ENCODE measurements at places on chromosomes 13 and 19.

- DNase-seq: no peak
Measured at GRCh38 chr19:24046550-24046949, 40.4 kb upstream of the ZNF254 start.

DNA sequence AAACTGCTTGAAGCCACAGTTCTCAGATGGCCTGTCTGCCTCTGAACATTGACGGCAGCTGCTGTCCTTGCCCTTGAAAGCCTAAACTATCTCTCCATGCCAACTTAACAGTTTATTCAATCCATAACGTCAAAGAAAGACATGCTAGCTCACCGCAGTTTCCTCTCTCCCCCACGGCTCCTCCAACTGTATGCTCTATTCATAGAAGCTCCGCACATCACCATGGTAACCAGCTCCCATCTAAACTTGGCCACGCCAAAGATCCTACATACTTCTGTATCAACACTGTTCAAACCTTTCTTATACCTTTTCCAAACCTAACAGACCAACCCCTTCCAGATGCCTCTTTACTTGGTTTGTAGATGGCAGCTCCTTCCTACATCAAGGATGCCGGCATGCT is 48.6 kb downstream of the ZNF91 start:
- no peak for DNase-seq

- no peak for DNase-seq
Measured at GRCh38 chr13:60397704-60398378, 821 bp downstream of the TDRD3 start.

GRCh38 chr19:28239270-28239669 is 973.7 kb downstream of the UQCRFS1 start:
- no peak for DNase-seq

- DNase-seq: no peak
Measured at GRCh38 chr13:41311406-41312175, 524 bp downstream of the NAA16 start.

DNA sequence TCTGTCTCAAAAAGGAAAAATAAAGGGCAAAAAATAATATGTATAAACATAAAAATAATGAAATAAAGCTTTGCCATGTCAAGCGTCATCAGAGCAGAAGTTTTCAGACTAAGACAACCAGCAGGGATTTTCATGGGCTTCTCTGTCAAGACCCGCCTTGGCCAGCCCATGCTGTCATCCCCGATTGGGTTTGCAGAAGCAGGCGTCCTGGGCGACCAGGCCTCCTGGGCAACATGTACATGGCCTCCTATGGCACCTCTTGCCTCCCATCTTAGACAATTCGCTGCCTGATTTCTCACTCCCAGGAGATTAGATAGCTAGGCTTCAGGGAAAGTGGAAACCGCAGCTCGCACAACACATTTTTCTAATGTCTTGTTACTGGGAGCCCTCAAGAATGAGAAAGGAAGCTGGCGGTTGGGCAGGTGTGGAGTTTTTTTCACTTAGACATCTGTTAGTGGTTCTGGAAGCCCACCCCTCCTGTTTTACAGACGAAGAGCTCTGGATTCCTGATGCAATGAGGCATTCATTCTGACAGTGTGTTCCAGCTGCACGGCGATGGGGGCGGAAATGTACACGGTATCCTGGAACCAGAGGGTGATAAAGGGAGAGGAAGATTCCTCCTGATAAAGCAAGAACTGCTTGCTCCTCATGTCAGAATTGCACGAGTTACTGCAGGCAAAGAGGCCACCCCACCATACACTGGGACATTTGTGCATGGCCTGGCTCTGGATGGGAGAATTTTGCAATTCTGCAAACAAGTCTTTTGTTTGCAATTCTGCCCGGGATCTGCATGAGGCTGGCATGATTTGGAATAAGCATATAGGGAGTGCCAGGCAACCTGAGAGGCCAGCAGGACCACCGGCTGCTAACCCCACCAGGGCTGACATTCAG is 47.4 kb upstream of the KATNAL1 start:
- no peak for DNase-seq

GRCh38 chr19:3042621-3043267 is 13.7 kb upstream of the TLE2 start:
- DNase-seq: peak; percentile 67

DNA sequence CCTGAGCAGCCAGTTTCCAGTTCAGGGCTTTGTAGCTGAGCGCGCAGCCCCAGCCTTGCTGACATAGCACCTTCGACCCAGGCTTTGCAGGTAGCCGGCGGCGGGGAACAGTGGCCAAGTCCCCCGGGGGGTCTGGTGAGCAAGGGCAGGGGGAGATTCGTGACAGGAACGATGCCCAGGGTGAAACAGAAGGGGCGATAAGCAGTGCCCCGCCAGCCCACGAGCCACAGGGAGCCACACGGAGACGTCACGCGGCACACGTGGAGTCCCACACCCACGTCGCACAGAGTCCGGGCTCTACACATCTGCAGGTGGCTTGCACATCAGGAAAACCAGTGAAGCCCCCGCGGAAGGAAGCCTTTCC is 127.2 kb downstream of the SOX1 start:
- DNase-seq: no peak

DNA sequence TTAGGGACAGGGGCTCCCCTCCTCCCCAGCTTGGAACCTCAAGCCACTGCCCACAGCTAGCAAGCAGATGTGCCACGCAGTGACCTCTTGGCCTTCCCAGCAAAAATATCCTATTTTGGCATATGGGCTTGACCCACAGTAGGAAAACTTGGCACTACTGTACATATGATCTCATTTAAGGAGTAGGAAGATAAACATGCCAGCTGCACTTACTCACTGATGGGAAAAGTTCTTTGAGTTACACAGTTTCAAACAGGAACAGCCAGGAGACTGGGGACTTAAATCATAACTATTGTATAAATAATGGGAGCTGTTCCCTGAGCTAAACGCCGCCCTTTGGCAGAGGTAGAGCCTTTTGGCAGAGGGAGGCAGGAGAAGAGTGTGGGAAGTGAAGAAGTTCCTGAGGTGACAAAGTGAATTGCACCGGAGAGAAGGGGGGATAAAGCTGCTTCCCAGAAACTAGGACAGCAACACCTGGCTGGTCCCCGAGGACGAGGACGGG is 6.1 kb downstream of the SACS start:
- no peak for DNase-seq

- no peak for DNase-seq
Measured at GRCh38 chr19:791567-792305, 5.5 kb upstream of the PTBP1 start.

DNA sequence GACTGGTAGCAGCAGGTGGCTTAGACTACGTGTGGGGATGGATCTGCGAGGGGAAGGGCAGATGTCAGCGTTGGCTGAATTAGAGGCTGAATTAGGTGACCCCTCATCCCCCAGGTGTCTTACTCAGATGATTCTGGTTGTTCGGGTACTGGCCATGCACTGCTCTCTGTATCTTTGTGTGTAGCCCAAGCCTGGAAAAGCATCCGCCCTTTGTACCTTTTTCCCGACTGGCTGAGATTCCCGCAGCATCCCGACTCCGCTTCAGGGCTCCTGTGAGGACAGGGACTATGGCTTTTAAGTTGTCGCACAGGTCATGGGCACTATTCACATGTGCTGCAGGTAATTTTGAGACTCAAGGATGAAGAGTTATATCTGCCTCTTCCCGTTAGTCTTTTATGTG is 7.2 kb downstream of the TFDP1 start:
- no peak for DNase-seq

- no peak for DNase-seq
Measured at GRCh38 chr19:56661248-56661647, 10.3 kb downstream of the ZNF835 start.

DNA sequence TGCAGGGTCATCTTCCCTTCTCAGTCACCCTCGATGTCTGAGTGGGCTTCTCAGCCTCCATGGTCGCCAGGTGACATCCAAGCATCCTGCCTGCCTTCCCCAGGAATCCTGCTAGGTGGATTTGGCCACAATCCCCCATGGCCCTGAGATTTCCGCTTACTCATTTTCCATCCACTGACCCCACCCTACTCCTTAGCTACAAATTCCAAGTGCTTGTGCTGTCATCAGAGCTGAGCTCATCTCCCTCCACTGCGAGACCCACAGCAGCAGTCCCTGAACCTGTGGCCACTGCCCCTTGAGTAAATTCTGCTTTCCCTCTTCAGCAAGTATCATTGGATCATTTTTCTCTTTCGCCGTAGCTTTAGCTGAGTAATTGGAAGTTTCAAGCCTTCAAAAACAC is 90.5 kb upstream of the ANKRD10 start:
- DNase-seq: no peak

DNA sequence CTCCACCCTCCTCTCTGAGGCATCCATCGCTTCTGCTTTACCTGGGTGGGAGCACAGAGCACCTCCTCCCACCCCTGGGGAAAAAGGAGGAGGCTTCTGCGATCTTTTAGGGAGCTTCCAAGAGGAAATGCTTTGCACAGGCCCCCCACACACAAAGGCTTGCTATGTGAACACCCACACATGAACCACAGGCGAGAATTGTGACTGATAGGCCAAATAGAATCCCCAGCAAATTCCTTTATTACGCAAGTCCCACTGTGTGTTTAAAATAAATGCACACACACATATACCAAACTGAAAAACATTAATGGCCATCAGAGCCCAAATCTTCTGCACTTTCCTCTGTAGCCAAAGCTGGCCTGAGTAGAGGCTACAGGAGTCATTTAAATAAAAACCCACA is 50.6 kb downstream of the HSPH1 start:
- no peak for DNase-seq

DNA sequence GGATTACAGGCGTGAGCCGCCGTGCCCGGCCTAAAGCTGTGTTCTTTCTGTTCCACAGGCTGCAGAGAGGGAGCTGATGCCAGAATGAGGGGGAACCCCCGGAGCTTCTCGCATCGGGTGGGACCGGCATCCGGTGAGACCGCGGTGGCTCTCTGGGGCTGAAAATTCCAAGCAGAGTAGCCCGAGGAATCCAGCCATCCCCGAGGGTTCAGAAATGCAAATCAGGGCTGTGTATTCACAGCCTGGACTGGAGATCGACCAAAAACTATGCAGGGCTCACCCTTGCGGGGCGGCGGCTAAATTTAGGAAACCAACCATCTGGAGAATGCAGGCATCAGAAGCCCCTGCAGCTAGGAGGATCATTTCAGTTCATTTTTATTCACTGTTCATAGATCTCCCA is 99.2 kb downstream of the GNG7 start:
- no peak for DNase-seq

DNA sequence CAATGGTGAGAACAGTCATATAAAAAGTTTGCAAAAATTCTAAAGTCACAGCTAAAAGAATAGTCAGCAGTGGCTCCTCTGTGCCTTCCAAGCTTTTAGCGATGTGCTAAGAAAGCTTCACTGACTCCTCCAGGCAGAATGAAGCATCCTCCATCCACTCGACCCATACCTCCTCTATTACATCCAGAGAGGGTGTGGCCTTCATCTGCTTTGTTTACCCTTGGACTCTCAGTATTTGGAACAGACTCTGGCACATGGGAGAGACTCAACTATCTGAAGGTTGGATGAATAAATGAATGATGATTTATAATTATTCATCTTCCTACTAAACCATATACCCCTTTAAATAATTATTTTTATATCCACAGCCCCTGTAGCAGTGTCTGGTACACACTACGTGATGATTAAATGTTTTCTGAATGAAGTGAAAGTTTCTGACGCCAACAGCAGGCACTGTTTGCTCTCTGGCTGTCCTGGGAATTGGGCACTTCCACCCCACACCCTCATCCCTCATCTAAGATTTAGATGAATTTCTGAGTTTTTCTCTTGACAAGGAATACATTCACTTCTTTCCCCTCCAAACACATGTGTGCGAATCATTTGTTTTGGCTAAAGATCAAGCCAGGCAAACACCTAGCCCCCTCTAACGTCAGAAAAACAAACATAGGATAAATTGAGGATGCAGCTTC is 93.9 kb downstream of the NUFIP1 start:
- no peak for DNase-seq

- DNase-seq: no peak
Measured at GRCh38 chr13:76708138-76708688, 178.0 kb downstream of the KCTD12 start.

DNA sequence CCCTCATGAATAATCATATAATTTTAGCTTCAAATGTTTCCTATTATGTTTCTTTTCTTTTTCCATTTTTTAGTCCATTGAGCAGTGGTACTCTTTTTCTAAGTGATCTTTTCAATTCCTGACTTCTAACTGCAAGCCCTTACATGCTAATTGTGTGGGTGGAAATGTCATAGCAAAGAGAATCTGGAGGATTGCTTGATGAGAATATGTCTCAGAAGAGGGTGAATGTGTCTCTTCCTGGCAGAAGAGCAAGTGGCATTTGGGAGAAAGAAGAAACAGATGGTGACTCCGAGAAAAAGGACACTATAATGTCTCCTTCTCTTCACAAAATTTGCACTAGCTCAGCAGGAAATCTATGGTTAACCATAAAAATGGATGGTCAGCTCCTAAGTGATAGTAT is 2320.0 kb downstream of the PCDH9 start:
- DNase-seq: no peak

- no peak for DNase-seq
Measured at GRCh38 chr19:40217934-40218890, at the start of gene TTC9B. Gene TTC9B (minus strand): TSS chr19:40218384. CDS start chr19:40218381, 3 bp downstream.

- no peak for DNase-seq
Measured at GRCh38 chr19:55259540-55260210, 858 bp upstream of the PPP6R1 start.

GRCh38 chr13:110213461-110214074 is 93.4 kb downstream of the COL4A1 start:
- no peak for DNase-seq

DNA sequence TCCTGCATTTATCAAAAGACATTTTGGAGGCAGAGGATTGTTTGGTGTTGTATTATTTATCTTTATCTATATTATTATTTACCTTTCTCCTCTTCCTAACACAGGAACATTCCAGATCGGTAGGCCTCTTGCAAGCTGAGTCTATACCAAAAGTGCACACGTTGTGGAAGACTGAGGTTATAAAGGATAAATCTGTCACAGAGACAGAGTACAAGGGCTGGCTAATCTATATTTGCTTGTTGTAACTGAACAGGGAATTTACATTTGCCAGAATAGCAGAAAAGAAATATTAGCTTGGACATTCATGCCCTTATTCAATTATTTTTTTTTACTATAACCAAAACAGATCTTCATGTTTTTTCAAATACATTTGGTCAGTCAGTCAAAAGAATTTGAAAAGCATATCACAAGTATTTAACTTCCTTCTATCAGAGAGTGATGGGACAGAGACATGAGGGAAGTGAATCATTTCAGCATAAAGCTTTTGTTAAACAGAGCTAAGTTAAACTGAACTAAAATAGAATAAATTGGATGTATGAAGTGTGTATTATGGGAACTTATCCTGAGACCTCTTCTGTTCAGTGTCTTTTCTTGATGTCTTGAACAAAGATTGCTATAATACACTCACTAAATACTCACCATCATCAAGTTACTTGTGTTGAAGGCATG is 352.5 kb downstream of the DNAJC15 start:
- no peak for DNase-seq

- no peak for DNase-seq
Measured at GRCh38 chr13:44833139-44833538, 156.1 kb downstream of the NUFIP1 start.

DNA sequence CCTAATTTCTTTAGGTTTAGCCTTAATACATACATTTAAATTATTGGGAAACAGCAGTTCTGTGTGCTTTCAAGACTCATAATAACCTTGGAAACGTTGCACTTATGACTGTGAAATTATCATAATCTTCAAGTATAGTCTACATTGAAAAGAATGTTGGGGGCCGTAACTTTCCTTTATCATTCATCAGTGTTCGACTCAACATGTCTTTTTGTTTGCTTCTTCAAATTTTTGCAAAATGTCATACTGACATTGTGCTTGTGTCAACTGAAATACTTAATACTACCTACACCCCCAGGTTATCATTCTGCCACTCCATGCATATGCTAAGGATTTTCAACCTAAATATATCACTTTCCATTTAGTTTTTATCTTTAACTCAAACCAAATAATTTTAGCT is 1562.9 kb downstream of the OLFM4 start:
- DNase-seq: no peak

GRCh38 chr19:35949131-35949530 is 13.0 kb downstream of the LRFN3 start:
- DNase-seq: no peak
